ENCODE measurements at places on chromosomes 11 and 22.

DNA sequence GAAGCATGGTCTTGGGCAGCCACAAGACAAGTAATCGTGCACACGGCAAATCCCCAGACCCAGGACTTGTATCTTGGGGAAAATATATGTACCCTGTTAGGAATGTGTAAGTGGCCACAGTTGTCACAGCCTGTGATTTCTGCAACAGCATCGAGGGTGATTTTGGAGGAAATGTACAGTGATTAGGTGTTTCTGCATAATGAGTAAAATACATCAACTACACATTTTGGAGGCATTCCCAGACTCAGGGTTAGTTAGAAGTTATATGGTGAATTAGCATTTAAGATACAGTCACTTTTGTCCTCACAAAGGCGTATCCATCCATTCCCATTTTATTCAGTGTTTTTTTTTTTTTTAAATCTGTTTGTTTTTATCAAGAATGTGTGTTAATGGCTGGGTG, 28.4 kb downstream of the SUSD2 start:
- no peak for DNase-seq

DNA sequence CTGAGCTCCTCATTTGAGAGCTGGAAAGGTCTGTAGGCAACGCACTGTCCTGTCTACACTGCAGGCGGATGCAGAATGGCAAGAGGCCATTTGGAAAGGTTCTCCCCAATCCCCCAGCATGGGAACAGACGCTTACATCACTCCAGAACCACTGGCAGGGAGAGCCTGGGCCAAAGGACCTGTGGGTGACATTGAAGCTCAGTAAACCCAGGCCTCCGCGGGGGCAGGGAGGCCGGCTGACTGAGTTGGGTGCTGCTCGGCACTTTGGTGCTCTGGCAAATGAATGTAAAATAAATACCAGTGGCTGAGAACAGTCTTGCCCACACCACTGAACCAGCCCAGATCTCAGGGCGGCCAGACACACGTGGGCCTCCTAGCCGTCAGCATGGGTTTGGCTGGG, 22.4 kb downstream of the TOM1 start:
- no peak for DNase-seq

- no peak for DNase-seq
These were observed 4.7 kb upstream of the AP1B1 start for GRCh38 chr22:29393019-29393608.

- no peak for DNase-seq
These were observed 53.1 kb downstream of the APOL3 start for GRCh38 chr22:36107436-36107835.

- DNase-seq: peak; percentile 40
These were observed 563 bp downstream of the BID start for GRCh38 chr22:17773606-17774205.

GRCh38 chr22:39703091-39703490, 132.5 kb downstream of the CACNA1I start:
- no peak for DNase-seq

- no peak for DNase-seq
These were observed 29.5 kb downstream of the DIXDC1 start for GRCh38 chr11:111966678-111967077.

GRCh38 chr11:69699213-69699612, 4.6 kb downstream of the FGF19 start:
- DNase-seq: no peak

GRCh38 chr11:17391493-17392355, 3.3 kb upstream of the KCNJ11 start:
- DNase-seq: no peak

DNA sequence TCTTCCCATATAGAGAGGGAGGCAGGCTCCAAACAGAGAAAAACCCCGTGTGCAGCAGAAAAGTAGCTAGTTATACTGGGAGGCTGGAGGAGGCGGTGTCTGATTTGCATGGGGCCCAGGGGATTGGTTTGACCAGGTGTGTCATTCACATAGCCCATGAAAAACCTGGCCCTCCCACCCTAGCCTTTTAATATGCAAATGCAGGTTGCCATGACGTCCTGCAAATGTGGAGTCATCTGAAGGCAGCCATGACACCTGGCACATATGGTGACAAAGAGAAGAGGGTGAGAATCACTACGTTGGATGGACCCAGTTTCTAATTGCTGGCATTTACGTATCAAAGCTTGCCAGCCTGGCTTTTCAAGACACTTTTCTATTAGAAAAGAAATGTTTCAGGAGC, 57.8 kb downstream of the FAM181B start:
- DNase-seq: no peak

DNA sequence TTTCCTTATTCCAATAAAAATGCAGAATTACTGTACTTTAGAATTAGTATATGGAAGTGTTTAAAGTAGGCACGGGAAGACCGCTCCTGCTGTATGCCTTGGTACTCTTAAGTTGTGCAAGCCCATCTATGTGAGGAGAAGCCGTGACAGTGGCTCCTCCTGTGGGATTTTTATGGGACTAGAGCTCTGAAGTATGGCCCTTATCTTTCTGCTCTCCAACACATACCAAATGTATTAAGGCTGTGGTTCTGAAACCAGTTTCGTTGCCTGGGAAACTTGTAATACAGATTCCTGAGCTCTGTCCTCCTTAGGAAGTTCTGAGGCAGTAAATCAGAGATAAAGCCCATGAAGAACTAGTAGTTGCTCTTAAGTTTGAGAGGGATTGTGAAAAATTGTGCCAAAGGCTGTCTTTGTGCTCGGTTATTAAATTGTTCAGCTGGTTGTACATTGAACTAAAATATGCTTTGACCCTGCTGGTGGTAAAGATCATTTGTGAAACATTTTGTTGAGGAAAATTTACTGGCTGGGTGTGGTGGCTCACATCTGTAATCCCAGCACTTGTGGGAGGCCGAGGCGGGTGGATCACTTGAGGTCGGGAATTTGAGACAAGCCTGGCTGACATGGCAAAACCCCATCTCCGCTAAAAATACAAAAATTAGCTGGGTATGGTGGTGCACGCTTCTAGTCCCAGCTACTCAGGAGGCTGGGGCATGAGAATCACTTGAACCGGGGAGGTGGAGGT, 29.3 kb downstream of the RTN3 start:
- no peak for DNase-seq

- no peak for DNase-seq
These were observed 4.6 kb downstream of the SOX10 start for GRCh38 chr22:37979782-37980181.

DNA sequence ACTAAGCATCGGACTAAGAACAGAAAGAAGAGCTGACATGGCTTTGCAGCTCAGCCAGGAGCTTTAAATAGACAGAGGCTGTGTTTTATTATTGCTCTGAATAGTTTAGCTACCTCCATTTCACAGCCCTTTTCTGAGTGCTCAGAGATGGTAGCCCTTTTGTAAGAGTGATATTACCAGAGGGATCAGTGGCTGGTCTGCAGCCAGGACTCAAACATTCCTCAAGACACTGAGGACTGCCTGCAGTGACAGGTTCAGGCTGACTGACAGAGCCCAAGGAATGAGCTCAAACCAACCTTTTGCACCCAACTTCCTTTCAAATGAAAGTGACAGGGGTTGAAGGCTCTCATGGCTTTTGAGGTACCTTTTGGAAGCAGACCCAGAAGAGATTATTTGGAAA, 189.0 kb downstream of the DDX10 start:
- DNase-seq: no peak

DNA sequence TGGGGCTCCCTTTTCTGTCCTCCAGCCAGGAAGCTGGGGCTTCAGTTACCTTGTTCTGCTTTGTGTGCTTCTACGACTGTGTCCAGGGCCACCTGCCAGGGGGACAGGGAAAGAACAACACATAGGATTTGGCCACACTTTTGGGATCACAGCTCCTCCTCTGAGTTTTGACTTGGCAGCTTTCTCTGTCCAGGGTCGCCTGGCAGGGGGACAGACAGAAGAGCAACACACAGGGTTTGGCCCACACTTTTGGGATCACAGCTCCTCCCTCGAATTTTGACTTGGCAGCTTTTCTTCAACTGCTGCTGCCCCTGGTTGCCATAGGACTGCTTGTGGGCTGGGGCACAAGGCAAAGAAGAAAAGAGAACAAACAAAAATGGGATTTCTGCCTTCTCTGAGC, 19.1 kb downstream of the INCENP start:
- no peak for DNase-seq

- no peak for DNase-seq
These were observed 57.1 kb upstream of the TCF20 start for GRCh38 chr22:42327462-42328129.

- DNase-seq: no peak
These were observed 21.8 kb downstream of the DCUN1D5 start for GRCh38 chr11:103070142-103070541.

DNA sequence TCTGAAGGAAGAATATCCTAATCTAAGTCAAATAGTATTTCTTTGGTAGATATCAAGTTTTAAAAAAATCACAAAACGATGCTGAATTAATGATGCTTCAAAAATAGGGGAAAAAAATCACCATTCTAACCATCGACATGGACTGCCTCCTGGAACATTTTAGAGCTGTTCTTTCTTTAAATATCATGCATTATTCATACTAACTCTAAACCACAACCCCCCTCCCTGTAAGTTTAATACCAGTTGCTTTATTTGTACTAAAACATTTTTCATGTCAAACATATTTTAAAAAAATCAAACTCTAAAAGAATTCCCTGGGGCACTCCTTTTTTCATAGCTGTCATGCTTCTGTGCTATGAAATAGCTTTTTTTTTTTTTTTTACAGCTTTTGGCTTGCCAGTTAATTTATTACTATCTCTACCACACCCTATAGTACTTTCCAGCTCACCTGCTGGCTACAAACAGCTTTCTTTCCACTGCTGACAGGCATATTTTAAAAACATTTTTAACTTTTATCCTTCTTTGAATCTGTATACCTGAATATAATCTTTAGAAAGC, 256.9 kb downstream of the SOX6 start:
- no peak for DNase-seq

DNA sequence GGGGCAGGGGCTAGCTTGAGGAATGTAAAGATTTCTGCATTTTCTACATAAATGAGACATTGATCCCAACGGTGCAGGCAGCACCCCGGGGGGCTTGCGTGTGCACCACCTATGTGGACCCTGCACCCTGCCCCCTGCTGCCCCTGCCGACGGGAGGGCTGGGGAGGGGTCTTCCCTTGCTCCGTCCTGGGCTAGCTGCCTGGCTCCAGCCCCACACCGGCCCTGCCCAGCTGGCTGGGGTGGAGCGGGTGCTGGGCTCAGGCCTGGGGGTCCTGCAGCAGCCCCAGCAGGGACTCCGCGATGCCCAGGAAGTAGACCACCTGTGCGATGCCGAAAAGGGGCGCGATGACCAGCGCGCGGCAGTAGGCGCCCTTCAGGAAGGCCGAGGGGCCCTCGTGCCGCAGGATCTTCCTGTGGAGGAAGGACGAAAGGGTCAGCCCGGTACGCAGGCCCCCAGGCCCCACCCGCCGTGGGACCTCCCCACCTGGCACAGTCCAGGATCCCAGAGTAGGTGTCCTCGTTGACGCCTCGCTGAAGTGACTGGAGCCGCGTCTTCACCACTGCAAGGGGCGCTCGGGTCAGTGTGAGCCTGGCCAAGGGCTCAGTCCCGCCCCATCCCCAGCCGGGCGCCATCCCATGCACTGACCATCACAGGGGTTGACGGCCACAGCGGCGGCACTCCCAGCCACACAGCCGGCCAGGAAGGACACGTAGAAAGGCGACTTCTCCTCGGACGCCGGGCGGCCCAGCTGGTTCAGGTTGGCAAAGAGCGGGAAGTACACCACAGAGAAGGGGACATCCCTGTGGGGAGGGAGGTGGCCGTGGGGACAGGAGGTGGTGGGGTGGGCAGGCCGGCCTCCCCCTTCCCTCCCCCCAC, 2.0 kb upstream of the CEND1 start:
- no peak for DNase-seq

- no peak for DNase-seq
These were observed 9.4 kb downstream of the IGLL1 start for GRCh38 chr22:23570681-23571080.

DNA sequence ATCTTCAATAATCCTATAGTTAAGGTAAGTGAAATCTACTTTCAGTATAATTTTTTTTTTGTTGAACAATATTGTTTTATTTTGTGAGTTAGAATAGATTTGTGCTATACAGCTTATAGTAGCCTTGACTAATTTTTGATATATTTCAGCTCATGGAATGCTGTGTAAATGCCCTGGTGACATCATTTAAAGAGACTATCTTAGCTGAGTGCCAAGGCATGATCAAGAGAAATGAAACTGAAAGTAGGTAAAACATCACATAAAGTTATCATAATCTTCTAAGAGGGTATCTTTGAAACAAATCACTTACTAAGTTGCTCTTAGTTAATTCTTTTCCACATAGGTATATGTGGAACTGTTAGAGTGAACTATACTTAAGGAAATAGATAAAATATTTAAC, 51.4 kb upstream of the ACAT1 start:
- no peak for DNase-seq

- DNase-seq: no peak
These were observed 350.9 kb downstream of the TTC28 start for GRCh38 chr22:28328756-28329155.

All from NCI-H1436 treated with DMSO at 0.1 percent for 48 hours (cell line).